ENCODE measurements at places on chromosomes 4 and X.

DNA sequence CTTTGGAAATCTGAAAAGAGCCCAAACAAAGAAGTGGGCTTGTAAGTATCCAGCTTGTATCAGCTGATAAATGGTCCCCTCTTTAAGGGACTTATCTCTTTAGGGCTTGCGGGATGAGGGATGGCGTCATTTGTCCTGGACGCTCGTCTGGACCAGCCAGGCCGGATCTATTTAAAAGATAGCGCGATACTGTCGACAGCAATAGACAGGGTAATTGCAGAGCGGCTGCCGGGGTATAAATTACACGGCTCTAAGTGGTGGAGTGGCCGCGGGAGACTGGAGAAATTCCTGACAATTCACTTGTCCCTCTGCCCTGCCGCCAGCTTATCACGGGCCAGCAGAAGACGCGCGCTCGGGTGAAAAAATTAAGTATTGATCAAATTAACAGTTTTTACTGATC is 90.7 kb downstream of the FAM53A start:
- DNase-seq: peak; percentile 13

- DNase-seq: no peak
Observed at GRCh38 chrX:70852294-70852693, 56.2 kb downstream of the TEX11 start.

DNA sequence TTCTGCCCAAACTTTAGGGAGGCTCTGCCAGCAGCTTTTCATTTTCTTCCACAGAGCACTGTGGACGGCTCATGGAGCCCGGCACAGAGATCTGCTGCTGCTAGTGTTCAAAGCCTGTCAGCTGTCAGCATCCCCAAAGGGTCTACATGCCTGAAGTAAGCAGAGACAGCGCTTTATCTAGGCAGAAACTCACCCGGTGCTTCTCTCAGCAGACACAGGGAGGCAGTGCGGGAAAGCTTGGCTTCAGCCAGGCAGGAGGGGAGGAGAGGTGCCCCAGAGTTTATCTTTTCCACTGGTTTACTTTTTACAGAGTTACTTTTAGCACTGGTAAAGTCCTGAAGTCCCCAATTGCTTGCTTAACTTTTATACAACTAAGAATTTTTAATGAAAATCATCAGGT is 339.3 kb downstream of the NKX6-1 start:
- no peak for DNase-seq

- no peak for DNase-seq
Observed at GRCh38 chr4:38284294-38285030, 324.3 kb downstream of the PTTG2 start.

GRCh38 chr4:6641164-6641970 is 882 bp downstream of the MRFAP1 start:
- DNase-seq: peak; percentile 68

DNA sequence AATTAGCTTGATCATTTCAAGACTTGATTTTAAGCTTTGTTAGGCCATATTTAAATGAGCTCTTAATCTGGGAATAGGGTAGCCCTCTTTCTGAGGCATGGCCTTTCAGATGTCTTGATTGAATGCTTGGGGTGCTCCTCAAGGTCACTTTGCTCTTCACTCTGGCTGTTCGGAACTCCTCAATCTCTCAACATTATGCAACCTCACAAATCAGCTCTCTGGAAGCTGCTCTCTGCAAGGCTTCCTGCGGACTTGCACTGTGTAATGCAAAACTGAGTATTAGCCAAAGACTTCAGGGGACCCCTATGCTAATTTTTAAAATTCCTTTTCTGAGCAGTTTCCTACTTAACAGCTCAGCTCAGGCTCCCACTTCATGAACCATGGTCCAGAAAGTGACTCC is 398.3 kb downstream of the PRDM5 start:
- DNase-seq: no peak

DNA sequence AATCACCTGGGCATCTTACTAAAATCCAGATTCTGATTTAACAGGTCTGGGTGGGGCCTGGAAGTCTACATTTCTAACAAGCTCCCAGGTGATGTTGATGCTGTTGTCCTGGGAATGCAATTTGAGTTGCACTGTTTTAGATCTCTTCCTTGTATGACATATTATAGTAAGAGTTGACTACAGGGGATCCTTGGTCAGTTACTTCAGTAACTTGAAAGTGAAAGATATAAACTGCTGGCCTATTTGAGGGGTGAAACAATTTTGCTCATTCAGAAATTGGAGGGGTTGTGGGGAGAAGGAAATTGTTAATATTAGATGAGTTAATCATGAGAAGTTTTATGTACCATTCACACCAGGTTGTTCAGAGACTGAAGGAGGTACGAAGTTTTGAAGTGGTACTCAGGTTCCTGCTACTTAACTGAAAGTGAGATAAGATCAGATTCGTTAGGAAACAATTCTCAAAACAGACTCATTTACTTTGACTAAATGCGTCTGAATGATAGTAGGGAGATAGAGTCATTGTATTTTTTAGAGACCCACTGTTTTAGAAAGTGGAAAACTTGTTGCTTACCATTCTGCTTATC is 12.5 kb downstream of the SH2D1A start:
- DNase-seq: no peak
